Activated CD8-positive, alpha-beta T cell treated with anti-CD3 and anti-CD28 coated beads for 36 hours (primary cell): ENCODE measurements at places on chromosomes 11 and 22. TPM values are rescaled to one million over a fixed set of nuclear protein-coding genes. Genes with fewer than 3 reads are reported as not detected.

The CHADL gene
- not detected for total RNA-seq

The OR51B5 gene
- not detected for total RNA-seq

The EHF gene
- total RNA-seq: not detected

The SLC35E4 gene
- 3.8 TPM for total RNA-seq

DNA sequence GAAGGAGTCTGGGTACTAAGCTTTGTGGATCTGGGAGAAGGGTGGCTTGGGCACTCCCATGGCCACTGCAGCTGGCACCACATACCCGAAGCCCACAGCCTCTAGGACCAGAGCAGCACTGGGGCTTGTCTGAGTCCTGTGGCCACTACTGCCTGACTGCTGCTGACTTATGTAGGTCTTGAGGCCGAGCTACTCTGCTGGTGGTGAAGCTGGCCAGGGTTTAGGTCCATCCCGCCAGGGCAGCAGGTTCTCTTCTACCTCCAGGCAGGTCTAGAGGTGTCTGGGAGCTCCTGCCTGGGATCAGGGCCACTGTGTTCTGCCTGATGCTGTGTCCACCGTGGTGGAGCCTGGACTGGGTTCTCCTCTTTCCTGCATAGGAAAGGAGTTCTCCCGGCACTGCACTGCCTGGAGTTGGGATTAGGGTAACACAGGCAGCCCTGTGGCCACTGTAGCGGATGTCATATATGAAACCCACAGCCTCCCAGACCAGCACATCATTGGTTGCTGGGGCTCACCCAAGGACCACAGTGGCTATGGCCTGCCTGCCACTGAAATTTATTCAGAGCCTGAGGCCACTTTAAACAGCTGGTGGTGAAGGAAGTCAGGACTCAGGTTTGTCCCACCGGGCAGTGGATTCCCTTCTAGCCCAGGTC lies 109.8 kb upstream of the SERPIND1 start:
- H3K36me3 ChIP-seq: no peaks in the 10 kb centered on the region
- H3K27ac ChIP-seq: no peak overlapping the region

DNA sequence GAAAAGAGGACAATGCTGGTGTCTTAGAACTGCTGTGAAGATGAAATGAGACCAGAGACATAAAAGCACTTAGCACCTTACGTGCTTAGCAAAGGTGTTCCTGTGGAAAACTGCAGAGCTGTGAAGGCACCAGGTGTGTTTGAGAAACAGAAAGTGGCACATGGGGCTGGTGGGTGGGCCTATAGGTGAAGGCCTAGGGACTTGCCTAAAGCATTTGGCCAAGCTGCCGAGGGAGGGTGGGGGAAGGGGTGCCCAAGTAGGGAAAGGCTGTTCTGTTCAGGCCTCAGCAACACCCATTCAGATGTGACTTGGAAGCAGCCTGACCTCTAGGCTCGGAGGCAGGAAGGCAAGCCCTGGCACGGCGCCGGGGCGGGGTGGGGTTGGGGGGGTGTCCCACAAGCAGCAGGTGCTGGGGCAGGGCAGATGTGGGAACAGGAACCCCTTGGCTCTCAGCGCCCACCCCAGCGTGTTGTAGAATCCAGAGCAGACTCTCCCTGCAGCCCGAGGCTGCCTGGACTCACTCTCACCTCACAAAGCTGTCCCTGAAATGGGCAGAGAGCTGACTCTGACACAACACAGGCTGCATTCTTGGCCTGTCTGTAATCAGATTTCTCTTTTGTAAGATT lies 366.7 kb upstream of the NARS2 start:
- H3K4me3 ChIP-seq: no peak overlapping the region
- peaks cover 5% of the 10 kb centered on the region for H3K27me3 ChIP-seq
- H3K36me3 ChIP-seq: no peaks in the 10 kb centered on the region
- no peaks in the 10 kb centered on the region for H3K4me1 ChIP-seq
